Muscle of arm (tissue), 14 donors: ENCODE measurements at places on chromosomes 2 and 18. TPM values are rescaled to one million over a fixed set of nuclear protein-coding genes. Genes with fewer than 3 reads are reported as not detected.

Gene IL36G
- polyA plus RNA-seq = 0.24 TPM

Gene PRKAG3
- 35.9 TPM for polyA plus RNA-seq

GRCh38 chr2:63424329-63425078 lies 163.8 kb downstream of the WDPCP start:
- DNase-seq = no peak

- no peak for DNase-seq
Observed at GRCh38 chr18:47582093-47582492, 330.6 kb upstream of the SKOR2 start.
